ENCODE measurements at places on chromosomes 3 and 15.

GRCh38 chr3:111872979-111873378, 13.9 kb downstream of the PHLDB2 start:
- DNase-seq, result no peak

- no peak for DNase-seq
Measured at GRCh38 chr3:90121326-90121725, 1013.9 kb downstream of the EPHA3 start.

GRCh38 chr3:194935061-194935460, 249.4 kb downstream of the FAM43A start:
- DNase-seq, result no peak

- no peak for DNase-seq
Measured at GRCh38 chr3:193782276-193782647, 189.3 kb downstream of the OPA1 start.

- DNase-seq, result no peak
Measured at GRCh38 chr15:62929000-62929357, 113.6 kb upstream of the TPM1 start.

DNA sequence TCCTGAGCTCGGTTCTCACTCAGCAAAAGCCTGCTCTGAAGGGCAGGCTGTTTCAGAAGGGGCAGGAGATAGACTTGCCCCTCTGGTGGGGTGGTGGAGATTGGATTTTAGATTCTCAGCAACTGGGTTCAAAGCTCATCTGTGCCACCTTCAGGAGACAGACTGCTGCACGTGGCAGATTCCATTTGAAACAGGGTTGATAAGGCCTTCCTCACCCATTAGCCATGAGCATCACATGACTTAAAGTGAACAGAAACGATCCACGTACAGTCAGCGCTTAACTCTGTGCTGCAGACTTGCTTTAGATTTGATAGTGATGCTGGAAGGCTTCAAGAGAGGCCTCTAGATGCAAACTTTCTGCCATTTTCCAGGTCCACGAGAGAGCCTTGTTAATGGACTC, 35.0 kb upstream of the MGLL start:
- DNase-seq, result no peak

DNA sequence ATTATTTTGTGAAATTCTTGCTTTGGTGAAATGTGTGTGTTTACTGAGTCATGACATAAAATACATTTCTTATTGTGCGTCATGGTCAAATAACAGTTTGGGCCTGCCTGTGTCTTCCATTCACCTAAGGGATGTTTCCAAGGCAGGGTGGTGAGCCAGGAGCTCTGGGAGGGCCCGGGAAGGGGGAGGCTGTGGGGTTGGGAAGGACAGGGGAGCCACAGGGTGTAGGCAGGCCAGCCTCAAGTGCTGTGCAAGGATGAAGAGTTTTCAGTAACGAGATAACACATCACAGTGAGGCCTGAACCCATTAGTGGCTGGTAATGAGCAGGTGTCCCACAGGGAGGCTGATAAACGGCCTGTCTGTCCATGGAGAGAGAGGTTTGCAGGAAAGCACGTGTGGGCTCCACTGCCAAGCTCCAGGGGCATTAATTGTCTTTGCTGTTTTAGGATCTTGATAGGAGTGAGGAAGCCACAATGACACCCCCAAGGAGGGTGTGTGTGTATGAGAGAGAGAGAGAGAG, 35.6 kb upstream of the SEC13 start:
- no peak for DNase-seq

- peak; percentile 27 for DNase-seq
Measured at GRCh38 chr3:186109897-186110803, 1.3 kb upstream of the ETV5 start.

DNA sequence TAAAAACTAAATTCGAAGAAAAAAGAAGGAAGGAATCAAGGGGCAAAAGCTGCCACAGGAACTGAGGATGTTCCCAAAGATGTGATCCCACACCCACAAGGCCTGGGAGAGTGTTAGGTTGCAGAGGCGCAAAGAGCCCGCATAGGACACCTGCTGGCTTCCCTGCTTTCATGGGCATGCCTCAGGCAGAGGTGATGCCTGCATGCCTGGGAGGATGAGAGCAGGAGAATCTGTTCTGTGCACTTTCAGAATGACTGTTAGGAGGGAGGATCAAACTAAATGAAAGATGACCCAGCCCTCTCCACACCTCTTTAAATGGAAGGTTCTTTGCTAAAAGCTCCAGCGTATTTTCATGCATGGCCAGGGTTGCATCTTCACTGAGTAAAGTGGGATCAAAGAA, 162.4 kb downstream of the PLCL2 start:
- no peak for DNase-seq

GRCh38 chr3:65628978-65629377, 409.7 kb downstream of the MAGI1 start:
- DNase-seq, result no peak

DNA sequence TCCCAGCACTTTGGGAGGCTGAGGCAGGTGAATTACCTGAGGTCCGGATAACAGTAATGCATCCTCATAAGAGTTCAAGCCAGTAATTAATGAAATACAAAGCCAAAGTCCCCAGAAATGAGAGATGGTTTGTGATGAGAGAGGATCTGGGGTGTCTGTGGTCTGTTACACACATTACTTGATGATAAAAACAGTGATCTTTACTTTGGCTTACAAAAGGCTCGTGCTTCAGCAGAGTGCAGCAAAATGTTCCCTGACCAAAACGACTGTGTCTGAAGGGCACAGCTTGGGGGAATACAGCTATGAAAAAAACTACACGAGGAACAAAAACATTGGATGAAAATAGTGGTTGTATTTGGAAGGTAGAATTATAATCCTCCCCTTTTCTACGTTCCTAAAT, 40.9 kb downstream of the CRTC3 start:
- no peak for DNase-seq

DNA sequence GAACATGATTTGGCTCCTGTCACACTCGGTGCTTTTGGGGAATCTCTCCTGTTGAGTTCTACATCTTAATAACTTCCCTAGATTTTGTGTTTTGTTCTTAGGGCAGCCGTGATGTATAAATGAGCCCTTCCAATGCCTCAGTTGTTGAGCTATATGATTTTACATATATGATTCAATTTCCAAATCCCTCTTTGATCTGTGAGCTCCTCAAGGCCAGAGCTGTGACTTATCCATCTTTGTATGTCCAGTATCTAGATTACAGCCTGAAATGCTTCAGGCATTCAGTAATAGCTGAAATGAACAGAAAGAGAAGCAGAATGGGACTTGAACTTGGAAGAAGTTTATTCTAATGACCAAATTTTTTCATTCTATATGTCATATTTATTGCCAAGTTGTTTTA, 26.6 kb downstream of the CGGBP1 start:
- DNase-seq, result no peak

- DNase-seq, result no peak
Measured at GRCh38 chr3:139633511-139633910, 44.3 kb downstream of the NMNAT3 start.

DNA sequence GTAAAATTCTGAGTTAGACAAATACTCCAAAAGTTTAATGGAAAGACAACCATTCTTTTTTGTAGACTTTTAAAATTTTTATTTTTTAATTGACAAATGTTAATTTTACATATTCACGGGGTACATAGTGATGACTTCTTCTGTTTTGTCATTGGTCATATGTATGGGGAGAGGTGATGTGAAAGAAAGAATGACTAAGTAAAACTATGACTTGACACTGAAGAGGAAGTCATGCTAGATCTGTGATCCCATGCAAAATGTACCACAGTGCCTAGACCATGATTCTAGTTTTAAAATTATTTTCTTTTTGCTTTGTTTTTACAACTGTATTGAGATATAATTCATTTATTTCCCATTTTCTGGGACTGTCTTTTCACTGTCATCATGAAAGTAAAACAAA, 281.6 kb downstream of the MBNL1 start:
- DNase-seq, result no peak

DNA sequence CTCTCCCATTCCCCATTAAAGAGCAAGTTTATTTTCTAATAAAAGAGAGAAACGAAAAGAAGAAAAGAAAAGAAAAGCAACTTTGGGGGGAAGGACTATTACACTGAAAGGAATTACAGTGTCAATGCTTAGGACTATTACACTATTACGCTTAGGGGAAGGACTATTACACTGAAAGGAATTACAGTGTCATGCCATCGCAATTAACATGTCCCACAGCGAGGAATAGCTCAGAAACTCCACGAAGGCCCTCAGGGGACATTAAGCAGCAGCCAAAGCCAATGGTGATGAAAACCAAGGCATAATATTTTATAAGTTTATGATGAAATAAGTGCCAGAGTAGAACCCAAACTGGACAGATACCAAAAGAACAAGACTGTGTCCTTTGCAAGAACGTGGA, 22.1 kb upstream of the DET1 start:
- no peak for DNase-seq

DNA sequence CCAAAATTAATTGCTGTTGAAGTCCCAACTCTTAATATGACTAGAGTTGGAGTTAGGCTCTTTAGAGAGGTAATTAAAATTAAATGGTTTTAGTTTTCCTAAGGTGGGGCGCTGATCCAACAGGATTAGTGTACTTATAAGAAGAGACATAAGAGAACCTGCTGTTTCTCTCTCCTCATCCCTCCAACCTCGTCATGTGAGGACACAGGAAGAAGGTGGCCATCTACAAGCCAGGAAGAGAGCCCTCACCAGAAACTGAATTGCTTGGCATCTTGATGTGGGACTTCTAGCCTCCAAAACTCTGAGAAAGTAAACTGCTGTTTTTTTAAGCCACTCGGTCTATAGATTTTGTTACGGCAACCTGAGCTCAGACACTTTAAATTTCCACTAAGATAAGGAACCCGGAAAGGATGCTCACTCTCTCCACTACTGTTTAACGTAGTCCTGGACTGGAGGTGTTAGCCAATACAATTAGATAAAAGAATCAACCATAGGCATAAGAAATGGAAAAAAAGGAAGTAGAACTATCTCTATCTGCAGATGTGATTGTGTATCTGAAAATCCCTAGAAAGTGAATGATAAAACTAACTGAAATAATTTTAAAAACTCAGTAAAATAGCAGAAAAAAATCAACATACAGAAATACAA, 26.8 kb downstream of the DCBLD2 start:
- no peak for DNase-seq

DNA sequence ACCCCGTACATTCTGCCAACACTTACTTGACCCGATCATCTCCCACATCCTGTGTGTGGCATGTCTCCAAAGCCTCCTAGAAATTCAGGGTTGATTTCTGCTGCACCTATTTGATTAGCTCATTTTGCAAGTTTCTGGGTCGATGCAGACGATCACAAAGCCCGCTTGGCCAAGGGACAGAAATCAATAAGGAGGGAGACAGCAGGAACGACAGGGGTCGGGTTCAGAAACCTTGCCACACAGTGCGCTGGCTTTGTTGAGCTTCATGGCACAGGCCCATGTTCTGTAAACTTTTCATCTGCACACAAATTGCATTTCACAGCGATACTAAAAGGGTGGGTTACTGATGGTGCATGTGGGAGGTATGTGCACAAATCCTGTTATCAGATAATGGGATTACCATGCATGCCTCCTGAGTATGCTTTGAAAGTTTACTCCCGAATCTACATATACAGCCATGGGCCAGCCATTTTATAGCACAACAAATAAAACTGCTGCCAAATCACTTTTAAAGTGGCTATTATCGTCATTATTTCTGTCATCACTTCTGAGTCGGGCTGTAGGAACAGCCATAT, 95.9 kb upstream of the ATP11B start:
- DNase-seq, result no peak

DNA sequence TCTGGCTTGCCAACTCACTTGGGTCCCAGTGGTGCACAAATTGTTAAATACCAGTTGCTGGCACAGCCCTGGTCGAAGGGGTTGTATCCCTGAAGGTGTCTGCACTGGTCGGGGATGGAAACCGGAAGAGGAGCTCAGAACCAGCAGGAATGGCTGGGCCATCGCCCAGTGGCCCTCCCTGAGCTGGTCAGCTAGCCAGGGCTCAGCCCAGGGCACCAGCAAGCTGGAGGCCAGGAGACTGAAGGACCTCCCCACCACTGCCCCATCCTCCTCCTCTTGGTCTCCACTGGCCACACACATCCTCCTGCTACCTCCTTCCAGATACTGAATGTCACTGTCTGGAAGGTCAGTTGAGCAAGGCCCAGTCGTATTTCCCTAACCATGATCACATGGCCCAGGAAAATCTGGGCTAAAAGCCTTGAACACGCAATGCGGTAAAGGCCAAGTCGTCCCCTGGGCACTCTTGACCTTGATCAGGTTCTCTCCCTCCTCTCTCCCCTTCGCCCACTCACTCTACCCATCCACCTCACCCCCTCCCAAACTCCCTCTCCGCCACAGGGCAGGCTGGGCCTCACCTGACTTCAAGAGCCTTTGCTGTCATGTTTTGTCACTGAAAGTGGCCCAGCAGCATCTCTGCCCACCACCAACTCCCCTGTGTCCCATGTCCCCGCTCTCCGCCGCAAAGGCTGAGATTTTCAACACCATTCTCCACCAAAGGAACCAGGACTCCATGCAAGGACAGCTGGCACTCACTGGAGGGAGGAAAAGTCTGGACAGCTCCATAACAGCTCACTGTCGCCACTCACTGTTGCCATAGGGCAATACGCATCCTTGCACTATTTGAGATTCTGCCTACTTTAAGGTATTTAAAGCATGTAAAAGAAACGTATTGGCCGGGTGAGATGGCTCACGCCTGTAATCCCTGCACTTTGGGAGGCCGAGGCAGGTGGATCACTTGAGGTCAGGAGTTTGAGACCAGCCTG, 12.1 kb downstream of the ZDHHC19 start:
- DNase-seq, result no peak

DNA sequence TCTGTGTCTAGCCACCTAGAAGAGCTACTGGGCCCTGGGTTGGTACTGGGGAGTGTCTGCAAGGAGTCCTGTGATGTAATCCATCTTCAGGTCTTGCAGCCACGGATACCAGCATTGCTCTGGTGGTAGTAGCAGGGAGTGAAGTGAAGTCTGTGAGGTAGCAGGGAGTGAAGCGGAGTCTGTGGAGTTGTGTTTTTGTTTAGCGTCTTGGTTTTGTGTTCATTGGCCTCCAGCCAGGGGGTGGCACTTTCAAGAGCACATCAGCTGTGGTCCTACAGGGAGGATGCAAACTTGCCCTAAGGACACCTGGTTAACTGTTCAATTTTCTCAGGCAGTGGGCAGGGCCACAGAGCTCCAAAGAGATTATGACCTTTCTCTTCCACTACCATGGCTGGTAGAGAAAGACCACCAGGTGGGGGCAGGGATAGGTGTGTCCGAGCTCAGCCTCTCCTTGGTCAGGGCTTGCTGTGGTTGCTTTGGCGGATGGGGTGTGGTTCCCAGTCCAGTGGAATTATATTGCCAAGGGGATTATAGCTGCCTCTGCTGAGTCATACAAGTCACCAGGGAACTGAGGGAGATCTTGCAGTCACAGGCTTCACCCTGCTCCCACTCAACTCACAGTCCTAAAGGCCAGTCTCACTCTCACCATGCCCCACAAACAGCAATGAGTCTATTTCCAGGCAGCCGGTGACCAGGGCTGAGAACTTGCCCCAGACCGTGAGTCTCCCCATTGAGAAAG, 424.7 kb downstream of the ZBBX start:
- DNase-seq, result no peak

DNA sequence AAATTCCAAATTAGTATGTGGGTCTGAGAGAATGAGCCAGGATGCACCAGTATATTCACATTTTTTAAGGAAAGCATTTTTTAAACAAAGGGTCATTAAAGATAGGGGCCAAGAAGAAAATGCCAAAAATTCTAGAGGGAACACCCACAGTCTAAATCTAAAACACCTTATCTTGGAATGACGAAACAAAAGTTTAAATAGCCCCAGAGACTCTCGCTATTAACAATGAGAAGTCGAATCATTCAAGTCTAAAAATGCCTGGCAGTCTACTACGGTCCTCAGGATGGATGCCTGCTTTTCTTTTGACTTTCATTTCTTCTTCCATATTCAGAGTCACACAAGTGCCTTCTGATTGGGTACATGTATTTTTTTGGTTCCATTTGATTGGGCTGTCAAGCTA, 66.3 kb downstream of the SSUH2 start:
- no peak for DNase-seq

- DNase-seq, result no peak
Measured at GRCh38 chr15:48557335-48557734, 88.2 kb downstream of the FBN1 start.
